ENCODE measurements at places on chromosomes 7 and 10.
A peak's percentile ranks its signal among the peaks of the same experiment; 100 is the strongest.

- no peak for DNase-seq
These were observed 182.7 kb downstream of the CCSER2 start for GRCh38 chr10:84511106-84511505.

- no peak for DNase-seq
These were observed 5.7 kb upstream of the FAM241B start for GRCh38 chr10:69624245-69624786.

- no peak for DNase-seq
These were observed 370.8 kb downstream of the CDC14C start for GRCh38 chr7:49295146-49295545.

- DNase-seq: no peak
These were observed 99.5 kb downstream of the CAMK1D start for GRCh38 chr10:12448729-12449391.

DNA sequence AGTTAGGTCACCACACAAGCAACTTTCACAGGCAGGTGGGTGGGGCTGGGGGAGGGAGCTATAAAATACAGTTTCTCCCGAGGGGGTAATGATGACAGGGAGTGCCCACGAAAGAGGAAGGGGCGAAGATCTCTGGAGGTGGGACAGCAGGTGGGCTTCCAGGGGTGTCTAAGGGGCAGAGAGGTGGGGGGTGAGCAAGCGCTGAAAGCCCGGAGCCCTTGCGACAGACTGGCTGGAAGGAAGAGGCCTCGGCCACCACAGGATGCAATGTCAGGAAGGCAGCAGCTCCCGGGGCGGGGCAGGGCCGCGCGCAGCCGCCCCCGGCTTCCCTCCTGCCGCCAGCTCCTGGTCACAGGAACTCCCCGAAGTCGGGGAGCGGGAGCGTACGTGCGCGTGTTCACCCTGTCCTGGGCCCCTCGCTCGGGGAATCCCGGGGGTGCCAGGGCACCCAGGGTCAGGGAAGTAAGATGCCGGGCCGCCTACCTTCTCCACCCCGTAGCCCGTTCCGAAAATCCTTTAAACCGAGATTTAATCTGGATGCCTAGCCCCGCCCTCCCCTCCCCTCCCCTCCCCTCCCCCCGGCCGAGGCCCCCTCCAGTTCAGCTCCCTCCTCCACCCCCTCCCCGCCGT, 105.2 kb upstream of the PPIF start:
- peak; percentile 85 for DNase-seq

GRCh38 chr10:116270126-116270770, 2.8 kb downstream of the GFRA1 start:
- DNase-seq: no peak

DNA sequence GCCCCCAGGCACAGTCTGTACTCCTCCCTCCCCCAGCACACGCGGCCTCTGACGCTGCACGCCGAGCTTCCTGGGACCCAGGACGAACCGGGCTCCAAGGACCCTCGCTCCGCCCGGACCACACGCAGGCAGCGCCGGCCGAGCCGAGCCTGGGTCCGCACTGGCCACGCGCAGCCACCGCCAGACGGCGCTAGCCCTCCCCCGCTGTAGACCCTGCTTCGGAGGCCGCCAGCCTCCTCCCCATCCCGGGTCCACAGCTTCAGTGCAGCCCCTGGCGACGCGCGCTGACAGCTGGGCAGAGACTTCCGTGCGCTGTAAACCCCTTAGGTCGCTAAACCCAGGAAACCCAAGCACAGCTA, 936 bp upstream of the TCERG1L start:
- peak; percentile 74 for DNase-seq

DNA sequence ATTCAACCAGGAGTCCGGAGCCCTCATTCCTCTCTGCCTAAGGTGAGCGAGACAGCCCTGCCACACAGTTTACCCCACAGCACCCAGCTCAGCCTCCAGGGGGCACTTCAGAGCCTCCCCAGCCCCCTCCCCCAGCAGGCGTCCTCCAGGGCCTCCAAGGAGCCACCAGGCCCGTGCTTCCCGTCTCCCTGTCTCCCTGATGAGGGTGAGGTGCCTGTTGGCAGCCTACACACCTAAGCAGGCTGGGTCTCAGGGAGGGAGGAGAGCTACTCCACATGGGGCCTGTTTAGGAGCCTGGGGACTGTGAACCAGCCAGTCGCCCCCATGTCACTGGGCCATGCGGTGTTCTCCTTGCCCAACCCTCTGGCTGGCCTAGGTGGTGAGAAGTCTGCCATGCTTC, 28.9 kb upstream of the TRIM8 start:
- DNase-seq: peak; percentile 55

DNA sequence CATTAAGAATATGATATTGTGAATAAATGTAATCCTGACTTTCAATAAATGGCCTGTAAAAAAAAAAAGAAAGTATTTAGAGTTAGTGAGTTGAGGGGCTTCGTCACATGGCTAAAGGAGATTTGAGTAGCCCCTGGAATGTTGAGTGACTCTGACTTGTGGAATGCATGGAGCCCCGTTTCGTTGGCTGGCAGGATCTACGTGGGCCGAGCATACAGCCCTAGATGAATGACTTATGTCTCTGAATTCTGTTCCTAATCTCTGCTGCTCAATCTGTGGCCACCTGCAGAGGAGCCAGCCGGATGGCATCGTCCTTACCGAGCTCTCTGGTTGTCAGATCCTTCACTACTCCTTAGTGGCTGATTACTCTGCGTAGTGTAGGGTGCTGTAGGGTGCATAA, 155.7 kb downstream of the MGMT start:
- DNase-seq: no peak

DNA sequence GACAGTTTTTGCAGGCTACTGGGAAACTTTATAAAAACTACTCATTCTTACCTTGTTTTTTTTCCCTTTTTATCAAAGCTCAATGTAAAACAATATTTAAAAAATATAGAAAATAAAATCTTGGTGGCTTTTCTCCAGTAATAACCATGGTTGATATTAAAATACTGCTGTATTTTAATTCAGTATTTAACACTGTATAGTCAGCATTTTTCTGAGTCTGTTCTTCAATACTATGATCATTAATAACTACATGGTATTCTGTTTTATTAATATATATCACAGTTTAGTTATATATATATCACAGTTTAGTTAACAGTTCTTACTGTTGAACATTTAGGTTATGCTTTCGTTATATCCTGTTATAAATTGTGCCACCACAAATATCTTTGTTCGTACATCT, 78.4 kb downstream of the SRI start:
- DNase-seq: no peak

DNA sequence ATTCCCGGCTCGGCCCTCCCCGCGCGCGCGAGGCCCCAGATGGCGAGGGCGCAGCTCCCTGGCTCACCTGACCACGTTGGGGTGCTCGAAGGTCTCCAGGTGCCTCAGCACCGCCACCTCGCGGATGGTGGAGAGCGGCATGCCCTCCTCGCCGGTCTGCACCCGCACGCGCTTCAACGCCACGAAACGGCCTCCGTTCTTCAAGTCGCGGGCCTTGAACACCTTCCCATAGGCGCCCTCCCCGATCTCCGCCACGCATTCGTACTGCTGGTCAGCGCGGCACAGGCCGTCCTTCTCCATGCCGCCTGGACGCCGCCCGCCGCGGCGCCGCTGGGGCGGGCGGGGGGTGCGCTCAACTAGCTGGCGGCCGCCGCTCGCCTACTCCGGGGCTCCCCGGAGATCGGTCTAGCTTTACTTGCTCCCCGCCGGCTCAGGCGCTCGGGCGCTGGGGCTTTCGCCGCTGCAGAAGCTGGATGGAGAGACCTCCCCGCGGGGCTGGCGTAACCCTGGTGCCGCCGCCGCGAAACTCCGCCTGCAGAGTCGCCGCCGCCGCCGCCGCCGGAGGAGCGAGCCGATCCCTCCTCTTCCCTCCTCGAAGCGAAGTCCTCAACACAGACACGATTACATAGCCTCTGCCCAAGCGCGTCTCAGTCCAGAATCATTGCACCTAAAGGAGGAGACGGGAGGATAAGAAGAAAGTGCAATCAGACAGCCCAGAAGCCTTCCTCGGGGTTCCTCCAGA, 3.2 kb downstream of the CDK6 start:
- DNase-seq: peak; percentile 93

- no peak for DNase-seq
These were observed 75.3 kb downstream of the GLI3 start for GRCh38 chr7:42161719-42162118.

DNA sequence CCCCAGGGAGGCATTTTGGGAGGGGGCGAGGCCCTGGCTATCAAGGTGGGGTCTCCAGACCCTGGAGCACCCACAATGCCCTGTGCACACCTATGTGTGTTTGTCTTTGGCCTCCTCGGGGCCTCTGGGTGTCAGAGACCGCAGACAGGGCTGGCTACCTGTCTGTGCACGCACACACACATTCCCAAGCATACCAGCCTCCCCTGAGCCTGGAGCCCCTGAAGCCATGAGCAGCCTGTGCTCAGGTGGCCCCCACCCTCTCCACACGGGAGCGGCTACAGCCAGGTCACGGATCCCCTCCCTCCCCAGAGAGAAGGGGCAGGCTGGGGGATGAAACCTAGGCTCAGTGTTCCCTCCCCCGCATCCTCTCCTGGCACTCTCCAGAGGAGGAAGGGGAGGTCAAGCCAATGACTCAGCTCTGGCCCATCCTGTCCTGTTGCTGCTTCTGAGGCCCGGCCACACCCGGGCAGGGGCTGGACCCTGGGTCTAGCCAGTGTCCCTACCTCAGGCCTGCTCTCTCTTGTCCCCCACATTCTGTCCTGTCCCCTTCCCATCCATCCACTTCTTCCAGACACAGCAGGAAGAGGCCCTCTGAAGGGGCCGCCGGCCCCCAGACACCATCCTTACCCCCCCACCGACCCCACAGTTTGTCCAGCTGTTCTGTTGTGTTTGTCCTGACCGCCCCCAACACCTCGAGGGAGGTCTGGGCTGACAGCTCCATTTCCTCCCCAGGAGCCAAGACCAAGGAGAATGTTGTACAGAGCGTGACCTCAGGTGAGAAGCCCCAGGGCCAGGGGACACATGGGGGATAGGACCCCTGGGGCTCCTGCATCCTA, 720 bp downstream of the SNCG start:
- DNase-seq: peak; percentile 79

DNA sequence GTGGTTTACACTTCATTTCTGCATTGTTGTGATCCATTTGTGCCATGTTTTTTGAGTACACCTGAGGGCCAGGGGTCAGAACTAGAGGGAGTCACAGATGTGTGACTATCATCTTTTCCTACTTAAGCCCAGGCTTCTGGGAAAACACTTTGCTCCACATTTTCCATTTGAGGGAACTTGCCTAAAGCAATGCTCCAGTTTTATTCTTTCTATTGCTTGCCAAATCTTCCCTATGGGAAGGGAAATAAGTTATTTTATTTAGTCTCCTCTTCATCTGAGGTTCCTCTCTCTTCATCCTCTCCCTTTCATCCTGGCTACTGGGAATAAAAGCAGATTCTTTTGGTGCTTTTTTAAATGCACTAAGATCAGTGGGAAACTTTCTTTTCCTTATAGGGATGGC, 179.9 kb upstream of the PRSS58 start:
- no peak for DNase-seq

DNA sequence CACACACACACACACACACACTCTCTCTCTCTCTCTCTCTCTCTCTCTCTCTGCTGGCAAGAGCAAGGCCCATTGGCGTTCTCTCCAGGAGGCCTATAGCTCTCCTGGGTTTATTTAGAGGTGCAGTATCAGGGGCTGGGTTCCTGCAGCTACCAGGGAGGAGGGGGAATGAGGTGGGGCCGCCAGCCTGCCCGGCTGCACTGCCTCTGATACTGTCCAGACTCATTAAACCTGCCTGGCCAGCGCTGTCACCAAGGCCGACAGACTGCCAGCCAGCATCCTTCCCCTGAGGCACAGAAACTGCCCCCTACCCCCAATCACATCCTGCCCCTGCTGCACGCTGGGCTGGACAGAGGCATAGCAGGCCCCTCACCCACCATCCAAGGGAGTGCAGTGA, 4.3 kb downstream of the PRRT4 start:
- peak; percentile 16 for DNase-seq

- no peak for DNase-seq
These were observed 227.8 kb downstream of the GLRX3 start for GRCh38 chr10:130363899-130364445.

DNA sequence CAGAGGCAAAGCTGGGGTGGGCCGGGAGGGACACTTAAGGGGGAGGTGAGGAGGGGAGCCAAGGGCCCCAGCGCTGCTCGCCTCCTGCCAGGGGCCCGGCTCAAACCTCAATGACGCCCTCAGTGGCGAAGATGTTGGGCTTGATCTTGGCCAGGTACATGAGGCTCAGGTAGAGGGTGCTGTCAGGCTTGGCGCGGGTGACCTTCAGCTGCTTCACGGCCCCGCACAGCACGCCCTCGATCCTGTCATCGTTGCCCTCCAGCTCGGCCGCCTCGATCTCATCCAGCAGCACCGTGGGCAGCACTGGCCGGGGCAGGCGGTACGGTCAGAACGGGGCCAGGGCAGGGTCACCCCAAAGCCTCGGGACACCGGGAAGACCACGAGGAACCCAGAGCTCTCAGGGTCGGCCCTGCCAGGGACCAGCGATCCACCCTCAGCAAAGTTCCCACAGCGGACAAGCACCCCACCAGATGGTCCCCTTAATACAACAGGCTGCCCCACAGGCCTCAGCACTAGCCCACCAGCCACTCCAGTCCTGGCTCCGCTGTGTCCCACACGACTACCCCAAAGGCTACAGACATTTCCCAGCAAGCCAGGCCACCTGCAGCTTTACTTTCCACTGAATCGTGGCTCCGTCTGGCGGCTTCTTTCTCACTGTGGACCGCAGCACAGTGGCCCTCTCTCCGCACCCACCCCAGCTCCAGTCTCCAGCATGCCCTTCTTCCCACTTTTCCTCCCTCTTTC, 4.0 kb downstream of the INTS1 start:
- DNase-seq: no peak

DNA sequence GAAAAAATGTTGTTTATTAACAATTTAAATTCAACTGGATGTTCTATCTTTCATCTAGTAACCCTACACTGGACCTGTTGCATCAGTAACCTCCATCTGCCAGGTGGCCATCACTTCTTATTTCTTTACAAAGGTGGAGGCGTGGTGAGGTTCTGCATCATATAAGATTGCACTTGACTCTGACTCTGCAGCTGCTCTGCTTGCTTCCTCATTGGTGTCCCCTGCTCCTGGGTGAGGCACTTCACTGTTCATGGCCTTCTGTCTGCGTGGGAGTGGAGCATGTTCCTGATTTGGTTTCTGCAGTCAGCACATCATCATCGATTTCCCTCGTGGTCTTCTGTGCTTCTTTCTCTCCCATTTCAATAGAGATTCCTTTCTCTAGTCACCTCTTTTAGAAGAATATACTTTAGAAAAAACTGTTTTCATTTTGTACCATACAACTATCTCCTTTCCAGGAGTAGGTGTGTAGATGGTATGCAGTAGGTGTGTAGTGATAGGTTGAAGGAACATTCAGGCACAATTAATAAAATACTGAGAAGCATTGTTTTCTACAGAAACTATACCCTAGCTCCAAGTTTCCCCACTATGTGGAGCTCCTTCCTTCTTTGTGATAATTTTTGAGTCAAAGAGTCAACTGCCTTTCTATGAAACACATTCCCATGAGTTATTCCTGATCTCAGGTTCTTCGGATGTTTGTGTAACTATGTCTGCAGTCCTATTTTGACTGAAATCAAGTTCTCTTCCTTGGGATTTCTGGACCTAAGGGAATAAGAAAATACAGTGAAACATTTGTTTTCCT, 231.7 kb upstream of the CNTNAP2 start:
- peak; percentile 3 for DNase-seq

- DNase-seq: no peak
These were observed 440 bp upstream of the GLRX3 start for GRCh38 chr10:130135676-130136225.
